T-helper 9 cell (primary cell): ENCODE measurements at places on chromosomes 3 and 15.

DNA sequence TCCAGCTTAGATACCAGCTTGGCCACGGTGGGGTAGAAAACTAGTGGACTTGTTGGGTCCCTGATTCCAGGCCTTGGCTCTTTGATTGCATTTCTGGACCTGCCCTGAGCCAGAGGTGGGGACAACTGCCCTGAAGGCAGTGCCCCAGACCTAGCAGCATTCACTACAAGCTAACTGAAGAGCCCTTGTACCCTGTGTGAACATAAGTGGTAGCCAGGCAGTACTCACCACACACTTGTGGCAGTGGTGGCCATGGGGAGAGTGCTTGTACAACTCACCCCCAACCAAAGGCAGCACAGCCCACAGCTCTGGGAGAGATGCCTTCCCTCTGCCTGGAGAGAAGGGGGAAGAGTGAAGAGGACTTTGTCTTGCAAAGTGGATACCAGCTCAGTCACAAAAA, 177.3 kb upstream of the NAALADL2 start:
- DNase-seq, result no peak

- no peak for DNase-seq
Measured at GRCh38 chr3:197105786-197106185, 76.2 kb upstream of the MELTF start.

DNA sequence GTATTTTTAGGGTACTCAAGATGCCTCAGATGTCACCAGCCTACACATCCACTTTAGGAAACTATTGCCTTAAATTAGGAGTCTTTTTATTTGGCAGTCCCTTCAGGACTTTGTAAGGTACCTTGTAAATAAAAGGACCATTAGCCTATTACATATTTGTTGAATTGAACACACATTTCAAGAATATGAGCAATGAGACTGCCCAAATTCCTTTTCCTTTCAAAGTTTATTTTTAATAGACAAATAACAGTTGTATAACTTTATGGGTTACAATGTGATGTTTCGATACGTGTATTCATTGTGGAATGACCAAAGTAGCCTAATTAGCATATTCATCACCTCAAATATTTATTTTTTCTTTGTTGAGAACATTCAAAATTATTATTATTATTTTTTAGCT, 176.7 kb upstream of the PDZRN3 start:
- no peak for DNase-seq

- no peak for DNase-seq
Measured at GRCh38 chr3:182527745-182528144, 265.6 kb upstream of the ATP11B start.

DNA sequence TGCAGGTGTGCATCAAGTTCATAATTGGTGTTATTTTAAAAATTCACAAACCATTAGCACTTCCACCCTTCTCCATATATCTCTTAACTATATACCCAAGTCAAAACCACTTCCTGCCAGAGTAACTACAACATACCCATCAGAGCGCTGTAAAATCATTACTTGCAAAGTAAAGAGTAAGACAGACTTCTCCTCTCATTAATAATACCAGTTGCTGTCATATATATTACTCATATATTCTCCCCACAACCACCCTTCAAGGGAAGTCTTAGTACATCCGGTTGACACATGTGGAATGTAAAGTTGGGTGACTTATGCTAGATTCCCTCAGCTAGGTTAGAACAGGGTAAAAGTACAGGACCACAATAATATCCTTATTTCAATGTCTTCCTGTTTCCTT, 5.6 kb downstream of the TERC start:
- no peak for DNase-seq
